ENCODE measurements at places on chromosomes 3 and 15.
A peak's percentile ranks its signal among the peaks of the same experiment; 100 is the strongest.

GRCh38 chr15:61195116-61196002, 33.7 kb downstream of the RORA start:
- DNase-seq, result no peak

DNA sequence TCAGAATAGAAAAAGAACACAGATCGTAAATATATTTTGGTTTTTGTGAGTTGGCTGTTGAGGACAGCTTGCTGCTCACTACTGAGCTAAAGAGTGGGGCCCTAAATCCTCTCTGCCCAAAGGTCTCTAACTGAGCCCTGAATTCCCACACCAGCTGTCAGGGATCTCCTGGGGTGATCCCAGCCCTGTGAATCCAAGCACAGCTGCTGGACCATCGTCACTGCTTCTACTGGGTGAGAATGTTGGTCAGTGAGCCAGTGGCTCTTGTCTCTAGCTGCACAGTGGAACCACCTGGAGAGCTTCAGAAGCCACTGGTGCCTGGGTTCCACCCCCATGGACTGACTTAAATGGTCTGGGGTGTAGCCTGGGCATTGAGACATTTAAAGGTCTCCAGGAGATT, 90.5 kb upstream of the IL12A start:
- DNase-seq, result no peak

DNA sequence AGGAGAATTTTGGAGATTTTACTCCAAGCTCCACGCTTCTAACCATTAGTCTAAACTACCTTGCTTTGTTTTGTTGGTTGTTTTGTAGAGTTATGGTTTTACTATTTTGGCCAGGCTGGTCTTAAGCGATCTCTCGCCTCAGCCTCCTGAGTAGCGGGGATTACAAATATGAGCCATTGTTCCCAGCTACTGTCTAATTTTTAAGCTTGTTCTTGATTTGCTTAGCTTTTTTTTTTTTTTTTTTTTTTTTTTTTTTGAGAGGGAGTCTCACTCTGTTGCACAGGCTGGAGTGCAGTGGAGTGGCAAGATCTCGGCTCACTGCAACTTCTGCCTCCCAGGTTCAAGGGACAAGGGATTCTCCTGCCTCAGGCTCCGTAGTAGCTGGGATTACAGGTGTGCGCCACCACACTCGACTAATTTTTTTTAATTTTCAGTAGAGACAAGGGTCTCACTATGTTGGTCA, 28.5 kb downstream of the EFCAB12 start:
- no peak for DNase-seq

DNA sequence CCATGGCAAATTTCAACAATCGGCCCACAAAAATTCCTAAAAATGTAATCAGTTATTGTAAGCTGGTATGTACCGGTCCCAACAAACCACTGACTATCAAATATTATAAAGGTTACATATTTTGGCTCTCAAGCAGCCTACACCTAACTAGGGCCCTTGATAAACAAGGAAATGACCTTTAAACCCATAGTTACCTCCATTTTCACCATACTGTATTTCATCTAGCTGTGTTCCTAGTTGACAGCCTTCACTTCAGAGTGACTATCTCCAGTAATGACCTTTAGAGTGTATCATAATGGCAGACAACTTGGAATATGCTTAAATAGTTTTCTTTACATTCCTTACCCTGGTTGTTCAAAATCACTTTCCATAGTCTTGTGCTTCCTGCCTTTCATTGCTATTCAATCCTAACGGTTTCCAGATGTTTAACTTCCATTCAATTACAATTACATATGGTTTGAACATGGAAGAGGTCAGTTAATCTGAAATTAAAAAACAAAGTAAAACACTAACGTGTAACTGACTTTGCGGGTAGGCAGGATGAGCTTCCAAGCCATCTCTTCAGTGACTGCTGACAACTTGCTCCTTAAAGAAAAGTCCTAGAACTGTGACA, 111.9 kb upstream of the TSC22D2 start:
- no peak for DNase-seq

GRCh38 chr15:33094336-33094735, 100.2 kb downstream of the FMN1 start:
- no peak for DNase-seq

DNA sequence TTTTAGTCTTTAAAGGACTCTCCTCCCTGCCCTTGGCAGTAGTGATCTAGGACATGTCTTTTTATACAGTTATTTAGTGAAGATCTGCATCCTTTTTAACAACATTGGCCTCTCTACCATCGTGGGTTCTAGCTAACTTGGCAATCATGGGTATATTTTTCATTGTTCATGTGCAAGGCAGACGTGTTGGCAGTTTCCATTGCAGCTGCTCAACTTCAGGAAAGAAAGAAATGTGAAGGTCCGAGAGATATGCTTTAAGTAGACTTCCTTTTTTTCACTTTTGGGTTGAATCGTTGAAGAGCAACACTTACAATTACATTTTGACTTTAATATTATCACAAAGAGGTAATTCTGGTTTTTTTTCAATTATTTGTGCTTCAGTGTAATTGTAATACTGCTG, 172.6 kb downstream of the SATB1 start:
- DNase-seq, result no peak

- DNase-seq, result no peak
Measured at GRCh38 chr15:98799461-98800390, 151.4 kb downstream of the IGF1R start.

- DNase-seq, result no peak
Measured at GRCh38 chr3:116785226-116785625, 75.6 kb downstream of the TUSC7 start.

DNA sequence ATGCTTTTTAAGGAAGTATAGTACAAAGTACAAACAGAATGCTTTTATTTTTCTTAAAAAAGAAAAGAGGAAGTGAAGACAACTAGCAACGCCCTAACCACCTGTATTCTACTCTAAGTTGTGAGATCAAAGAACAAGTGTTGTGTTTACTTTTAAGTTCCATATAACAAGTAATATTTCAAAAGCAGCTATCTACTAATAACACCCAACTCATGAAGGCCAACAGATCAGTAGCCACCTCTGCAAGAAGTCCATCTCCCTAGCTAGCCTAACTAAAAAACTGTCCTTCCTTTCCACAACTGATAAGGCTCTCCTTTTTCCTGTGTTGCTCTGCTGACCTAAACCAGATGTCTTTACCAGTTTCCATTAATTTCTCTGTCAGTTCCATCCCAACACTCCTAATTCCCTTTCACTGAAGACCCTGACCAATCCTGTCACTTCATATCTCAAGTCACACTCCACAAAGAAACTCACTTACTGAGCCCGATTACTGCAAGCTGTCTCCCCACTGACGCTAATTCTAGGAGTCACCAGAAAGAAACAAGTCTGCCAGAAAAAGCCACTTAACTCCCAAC, 26.9 kb downstream of the PHC3 start:
- DNase-seq, result no peak

DNA sequence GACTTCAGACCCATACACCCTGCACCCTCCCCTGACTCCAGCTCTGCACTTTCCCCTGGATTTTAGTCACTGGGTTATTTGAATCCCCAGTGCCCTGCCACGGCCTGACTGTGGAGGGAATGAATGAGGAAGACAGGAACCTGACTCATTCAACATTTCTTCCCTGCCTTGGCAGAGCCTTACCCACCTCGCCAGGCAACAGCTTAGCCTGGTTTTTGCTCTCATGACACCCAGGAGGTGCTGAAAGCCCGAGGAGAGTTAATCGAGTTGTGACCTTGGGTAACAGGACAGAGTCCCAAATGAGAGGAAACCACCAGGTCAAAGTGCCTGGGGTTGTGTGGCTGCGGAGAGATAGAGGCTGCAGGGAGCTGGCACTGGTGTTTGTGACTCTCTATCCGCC, 128.3 kb downstream of the SMAD6 start:
- DNase-seq, result no peak

DNA sequence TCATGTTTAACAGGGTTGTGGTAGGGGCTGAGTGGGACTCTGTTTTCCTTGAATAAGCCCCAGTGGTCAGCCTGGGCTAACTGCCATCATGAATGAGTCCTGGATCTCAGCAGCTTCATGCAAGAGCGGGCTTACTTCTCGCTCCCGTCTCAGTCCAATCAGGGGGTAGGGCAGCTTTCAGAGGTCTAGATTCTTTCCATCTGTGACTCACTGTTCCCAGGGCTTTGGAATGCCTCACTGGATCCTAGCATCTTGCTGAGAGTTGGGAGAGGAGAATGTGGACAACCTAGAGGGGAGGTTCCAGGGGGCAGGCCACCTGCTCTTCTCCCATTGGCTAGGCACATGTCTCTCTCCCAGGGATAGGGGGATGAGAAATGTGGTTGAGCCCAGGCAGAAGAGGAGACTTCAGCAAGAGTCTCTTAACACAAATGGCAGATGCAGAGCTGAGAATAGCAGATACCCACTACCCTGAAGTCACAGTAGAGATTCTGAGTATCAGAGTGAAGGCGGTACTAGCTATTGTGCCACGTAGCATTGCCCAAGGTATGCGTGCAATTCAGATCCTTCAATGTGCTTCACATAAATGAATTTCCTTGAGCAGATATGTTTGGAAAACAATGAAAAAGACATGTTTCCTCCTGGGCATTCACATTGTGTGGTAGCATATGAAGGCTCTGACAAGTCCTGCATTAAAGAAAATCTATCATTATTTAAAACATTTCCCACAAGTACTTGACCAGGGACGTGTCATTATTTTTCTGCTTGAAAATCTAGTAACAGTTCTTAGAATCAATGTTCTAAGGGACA, 257.7 kb upstream of the PROK2 start:
- DNase-seq, result no peak

- peak; percentile 77 for DNase-seq
Measured at GRCh38 chr3:174333640-174334039, 525.5 kb upstream of the NAALADL2 start.

GRCh38 chr3:17110660-17111396, 226.1 kb downstream of the PLCL2 start:
- no peak for DNase-seq

DNA sequence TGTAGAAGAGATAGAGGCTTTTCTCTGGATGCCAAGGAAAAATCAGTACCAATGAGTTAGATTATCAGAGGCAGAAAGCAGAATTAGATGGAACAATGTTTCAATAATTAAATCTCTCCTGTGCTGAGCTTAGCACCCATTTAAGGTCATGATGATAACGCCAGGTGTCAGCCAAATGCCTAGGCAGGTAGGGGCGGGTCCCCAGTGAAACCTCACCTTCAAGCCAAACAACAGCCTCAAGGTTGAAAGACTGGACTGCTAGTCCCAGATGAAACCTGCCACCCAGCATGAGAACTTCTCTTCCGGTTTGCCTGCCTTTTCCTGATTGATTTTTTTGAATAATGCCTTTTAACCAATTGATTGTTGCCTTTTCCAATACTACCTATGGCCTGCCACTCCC, 363.0 kb downstream of the PLOD2 start:
- no peak for DNase-seq

GRCh38 chr3:9147215-9147895, 102.1 kb downstream of the SRGAP3 start:
- no peak for DNase-seq

GRCh38 chr3:139935866-139936817, 1.2 kb downstream of the CLSTN2 start:
- DNase-seq, result peak; percentile 4

GRCh38 chr3:13019243-13020095, 53.8 kb downstream of the IQSEC1 start:
- DNase-seq, result peak; percentile 70

DNA sequence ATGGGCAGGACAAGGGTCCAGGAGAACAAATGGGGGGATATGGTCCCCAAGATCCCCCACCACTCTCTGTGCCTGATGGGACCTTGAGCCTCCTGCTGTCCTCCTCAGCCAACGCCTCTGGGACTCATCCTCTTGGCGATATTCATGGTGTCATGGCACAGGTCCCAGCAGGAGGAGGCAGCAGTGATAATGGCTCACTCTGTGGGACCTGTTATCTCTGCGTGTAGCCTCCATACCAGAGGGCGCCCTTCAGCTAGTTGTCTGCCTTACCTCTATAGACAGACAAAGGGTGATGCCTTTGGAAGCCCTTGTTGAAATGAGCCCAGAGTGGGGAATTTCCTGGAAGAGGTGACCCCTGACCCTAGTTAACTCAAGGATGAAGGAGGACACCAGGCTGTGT, 7.4 kb downstream of the ZBTB47 start:
- no peak for DNase-seq

DNA sequence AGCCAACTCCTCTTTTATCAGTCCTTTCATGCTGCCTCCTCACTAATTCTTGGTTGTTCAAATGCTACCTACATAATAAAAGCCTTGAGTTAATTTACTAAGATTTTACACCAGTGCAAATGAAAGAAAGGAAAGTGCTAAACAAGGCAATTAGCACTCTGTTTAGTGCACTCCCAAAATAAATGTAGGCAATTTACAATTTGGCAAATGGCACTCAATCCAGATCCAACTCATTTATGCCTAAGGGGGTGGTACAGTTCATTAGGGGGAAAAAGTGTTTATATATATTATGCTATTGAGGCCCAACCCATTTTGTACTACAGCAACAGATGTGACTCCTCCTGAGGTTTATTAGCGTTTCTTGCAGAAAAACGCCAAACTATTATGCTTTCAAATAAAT, 370.1 kb downstream of the NR2F2 start:
- DNase-seq, result no peak

- DNase-seq, result no peak
Measured at GRCh38 chr15:80695099-80695910, at the start of gene ABHD17C. TSS of gene ABHD17C (plus strand) at chr15:80695310. CDS start at chr15:80695430, 120 bp downstream.

- no peak for DNase-seq
Measured at GRCh38 chr3:194267744-194268653, 83.1 kb downstream of the CPN2 start.

DNA sequence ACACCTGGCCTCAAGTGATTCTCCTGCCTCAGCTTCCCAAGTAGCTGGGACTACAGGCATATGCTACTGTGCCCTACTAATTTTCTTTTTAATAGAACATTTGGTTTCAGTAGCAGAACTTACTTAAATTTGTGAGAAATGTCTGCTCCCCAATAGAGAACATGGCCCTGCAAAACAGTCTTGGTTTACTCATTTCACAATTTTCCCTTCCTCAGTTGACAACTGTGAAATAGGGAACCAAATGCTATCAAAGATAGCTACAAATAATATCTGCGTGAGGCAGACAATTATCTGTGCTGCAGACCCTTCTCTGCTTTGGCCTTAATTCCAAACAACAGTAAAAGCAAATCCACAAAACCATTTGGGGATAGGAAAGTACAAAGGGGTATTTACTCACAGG, 22.6 kb downstream of the METTL6 start:
- DNase-seq, result no peak

DNA sequence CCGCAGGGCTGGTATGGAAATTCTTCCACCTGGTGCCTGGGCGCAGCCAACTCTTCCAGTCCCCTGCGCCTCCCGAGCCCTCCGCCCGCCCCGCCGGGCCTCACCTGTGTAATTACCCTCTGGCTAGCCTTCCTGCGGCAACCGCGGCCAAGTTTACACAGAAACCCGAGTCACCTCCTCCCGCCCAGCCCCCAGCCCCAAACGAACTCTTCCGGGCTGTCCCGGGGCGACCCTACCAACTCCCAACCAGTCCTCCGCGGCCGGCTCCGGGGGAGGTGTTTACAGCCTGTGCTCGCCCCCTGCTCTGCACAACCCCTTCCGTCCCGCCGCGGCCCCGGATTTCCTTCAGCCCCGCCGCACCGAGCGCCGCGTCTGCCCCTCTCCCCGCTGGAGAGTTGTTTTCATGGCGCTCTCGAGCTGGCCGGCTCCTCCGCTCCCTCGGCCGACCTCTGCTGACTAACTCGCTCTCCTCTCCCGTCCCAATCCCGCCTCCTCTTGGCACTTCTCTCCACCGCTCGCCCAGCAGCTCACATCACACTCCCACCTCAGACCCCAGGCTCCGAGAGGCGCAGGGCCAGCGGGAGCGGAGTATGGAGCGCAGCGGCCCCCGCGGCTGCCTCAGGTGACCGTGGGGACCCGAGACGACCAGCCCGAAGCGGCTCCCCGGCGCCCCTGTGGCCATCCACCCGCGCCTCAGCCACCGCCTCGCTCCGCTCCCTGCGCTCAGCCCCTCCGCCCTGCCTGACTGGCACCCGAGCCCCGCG, 538 bp downstream of the ATOSA start:
- DNase-seq, result peak; percentile 41
